Spinal cord (tissue), 10 donors: ENCODE measurements at places on chromosomes 5 and 9. TPM values are rescaled to one million over a fixed set of nuclear protein-coding genes. Genes with fewer than 3 reads are reported as not detected.

- no peak for DNase-seq
These were observed 22.8 kb downstream of the TMEM161B start for GRCh38 chr5:88245893-88246244.

The ARL14EPL gene
- not detected for polyA plus RNA-seq

DNA sequence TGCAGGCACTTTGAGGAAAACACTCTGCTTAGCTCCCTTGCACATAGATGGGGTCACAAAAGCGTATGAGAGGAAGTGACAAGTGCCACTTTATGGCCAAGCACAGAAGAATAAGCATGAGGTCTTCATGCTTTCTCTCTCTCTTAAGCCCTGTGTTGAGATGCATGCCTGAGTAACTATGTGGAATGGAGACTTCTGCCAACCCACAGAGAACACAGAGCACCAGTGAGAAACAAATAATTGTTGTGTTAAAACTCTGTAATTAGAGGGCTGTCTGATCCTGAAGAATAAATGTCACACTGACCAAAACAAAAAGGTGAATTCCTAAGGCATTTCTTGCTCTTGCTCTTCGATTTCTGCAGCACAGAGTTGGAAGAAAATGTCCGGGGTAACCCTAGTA is 488.5 kb downstream of the CTNND2 start:
- peak; percentile 75 for DNase-seq

The PLPP7 gene
- polyA plus RNA-seq, result 12.8 TPM

GRCh38 chr5:181188700-181189362 is 16.2 kb downstream of the TRIM7 start:
- no peak for DNase-seq

The MZB1 gene
- polyA plus RNA-seq, result 0.32 TPM

GRCh38 chr5:109455598-109456096 is 45.9 kb upstream of the PJA2 start:
- DNase-seq, result no peak

The CCL28 gene
- 1.0 TPM for polyA plus RNA-seq

The FAM163B gene
- 29.1 TPM for polyA plus RNA-seq

The NAIF1 gene
- polyA plus RNA-seq, result 11.0 TPM

The HIGD2A gene
- 134 TPM for polyA plus RNA-seq

The PHF24 gene
- 48.6 TPM for polyA plus RNA-seq

The POU5F2 gene
- 0.11 TPM for polyA plus RNA-seq

DNA sequence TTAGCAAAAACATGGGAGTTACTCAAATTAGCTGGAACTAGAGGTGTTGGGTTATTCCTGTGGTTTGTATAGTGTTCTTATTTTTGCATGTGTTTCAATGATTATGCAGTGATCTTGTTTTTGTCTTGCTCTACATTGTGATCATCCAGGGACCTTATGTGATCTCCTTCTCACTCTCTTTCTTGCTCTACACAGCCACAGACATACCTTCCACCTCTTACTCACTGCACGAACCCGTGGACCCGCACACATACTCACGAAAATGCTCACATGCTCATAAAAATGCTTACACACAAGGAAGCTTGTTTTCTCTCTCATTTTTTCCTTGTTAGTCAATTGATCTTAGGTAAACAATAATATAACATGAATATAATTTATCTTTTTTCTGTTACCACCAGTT is 187.1 kb downstream of the KDM4C start:
- DNase-seq, result no peak

The FRRS1L gene
- 86.4 TPM for polyA plus RNA-seq

DNA sequence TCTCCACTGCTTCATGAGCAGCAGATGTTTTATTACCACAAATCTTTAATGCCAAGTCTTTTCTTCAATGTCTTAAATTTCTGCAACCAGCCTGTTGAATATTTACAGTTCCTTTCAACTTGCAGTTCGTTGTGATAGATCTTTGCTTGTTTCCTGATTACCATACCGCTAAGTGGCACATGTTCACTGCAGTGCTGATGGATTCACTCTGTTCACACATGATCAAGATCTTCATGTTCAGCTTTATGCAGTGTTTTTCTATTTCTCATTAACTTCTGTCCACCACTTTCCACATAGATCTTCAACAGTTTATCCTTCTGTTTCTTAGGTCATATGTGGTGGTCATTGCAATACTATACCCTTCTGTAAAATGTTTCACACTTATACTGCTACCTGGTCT is 280.6 kb downstream of the EPB41L4A start:
- DNase-seq, result no peak

- DNase-seq, result no peak
These were observed 890.0 kb upstream of the NUDT12 start for GRCh38 chr5:104452550-104452949.

The TNC gene
- 157 TPM for polyA plus RNA-seq

DNA sequence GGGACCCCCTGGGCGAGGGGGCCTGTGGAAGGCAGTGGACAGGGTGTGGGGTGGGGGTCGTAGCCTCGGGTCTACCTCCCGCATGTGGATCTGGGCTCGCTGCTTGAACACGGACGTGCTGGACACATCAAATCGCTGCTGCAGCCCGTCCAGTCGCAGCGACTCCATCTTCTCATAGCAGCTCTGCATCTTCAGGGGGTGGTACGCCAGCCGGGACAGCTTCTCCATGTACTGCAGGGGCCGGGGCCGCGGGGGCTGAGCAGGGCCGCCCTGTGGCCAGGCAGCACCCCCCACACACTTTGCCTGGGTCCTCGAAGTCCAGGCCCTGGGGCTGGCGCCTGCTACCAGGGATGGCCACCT is 57.6 kb downstream of the LRSAM1 start:
- no peak for DNase-seq

DNA sequence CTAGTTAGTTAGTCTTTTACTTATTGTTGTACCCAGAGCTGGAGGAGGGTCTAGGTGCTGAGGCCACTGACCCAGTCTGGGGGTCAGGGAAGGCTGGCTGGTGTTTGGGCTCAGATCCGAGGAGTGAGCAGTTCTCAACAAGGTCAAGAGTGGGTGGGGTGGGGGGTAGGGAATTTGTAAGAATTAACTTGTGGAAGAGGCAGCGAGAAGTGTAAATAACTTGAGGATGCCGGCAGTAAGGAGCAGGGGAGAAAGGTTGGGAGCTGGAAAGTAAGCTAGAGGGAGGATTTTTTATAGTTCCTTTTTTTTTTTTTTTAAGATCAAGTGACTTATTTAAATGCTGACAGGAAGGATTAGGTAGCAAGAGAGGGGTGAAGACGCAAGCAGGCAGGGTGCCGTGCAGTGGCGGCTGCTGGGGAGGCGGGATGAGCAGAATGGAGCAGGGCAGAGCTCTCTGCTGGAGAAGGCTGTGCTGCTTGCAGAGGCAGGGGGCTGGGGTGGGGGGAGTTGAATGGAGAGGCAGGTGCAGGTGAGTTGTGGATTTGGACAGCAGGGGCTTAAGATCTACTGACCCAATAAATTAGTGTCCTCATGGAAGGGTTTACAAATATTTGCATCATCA is 35.3 kb upstream of the SMIM32 start:
- no peak for DNase-seq

DNA sequence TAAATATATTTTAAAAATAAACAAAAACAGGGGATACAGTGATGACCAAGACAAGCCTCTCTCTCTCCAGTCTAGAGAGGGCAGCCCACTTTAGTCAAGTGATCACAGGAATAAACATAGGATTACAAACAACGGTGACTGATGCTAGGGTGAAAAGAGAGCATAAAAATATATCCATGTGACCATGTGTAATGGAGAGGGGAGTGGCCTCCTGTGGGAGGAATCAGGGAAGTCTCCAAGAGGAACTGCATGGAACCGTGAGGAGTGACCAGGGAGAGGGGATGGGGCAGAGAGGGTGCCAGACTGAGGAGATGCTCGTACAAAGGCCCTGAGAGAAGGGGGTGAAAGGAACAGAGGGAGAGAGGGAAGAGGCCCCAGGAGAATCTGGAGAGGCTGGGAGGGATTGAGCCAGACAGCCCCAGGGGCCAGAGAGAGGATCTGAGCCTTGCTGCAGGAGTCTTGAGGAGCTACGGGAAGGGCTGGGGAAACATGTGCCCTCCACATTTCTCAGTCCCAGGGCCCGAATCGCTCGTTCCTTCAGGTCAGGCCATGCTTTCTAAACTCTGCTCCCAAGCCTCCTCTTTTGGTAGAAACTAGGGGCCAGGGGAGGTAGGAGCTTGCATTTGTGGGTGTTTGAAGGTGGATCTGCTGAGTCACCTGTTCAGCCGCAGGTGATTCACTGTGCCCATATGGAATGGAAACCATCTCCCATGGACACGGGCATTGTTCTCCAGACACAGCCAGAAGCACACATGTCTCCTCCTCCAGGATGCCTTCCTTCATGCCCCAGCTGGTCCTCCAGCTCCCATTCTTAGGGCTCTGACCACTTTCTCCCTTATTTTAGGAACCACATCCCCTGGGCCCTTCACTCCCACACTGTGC is 63.8 kb downstream of the PAX5 start:
- no peak for DNase-seq

DNA sequence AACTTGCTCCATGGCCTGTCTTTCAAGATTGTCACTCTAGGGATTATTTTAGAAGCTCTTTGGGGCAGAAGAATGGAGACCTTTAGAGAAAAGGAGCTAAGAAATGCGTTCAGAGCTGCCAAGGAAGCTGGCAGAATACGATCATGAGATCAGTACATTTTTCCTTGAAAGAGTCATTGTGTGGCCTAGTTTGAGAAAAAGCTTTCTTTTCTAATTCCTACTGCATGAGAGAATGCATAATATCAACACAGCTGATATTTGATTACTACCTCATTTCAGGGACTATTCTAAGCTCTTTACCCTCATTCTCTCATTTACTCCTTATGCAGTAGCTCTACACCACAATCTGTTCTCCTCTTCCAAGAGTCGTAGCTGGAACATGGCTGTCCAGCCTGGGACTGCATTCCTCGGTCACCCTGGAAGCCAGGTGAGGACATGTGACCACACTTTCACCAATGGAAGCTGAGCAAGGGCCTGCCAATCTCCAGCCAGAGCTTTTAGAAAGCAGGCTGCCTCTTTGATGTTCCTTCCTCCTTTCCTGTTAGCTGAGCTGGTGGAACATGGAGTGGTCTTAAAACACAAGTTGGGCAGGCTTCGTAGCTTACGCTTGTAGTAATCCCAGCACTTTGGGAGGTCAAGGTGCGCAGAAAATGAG is 99.3 kb upstream of the LHFPL2 start:
- peak; percentile 81 for DNase-seq

DNA sequence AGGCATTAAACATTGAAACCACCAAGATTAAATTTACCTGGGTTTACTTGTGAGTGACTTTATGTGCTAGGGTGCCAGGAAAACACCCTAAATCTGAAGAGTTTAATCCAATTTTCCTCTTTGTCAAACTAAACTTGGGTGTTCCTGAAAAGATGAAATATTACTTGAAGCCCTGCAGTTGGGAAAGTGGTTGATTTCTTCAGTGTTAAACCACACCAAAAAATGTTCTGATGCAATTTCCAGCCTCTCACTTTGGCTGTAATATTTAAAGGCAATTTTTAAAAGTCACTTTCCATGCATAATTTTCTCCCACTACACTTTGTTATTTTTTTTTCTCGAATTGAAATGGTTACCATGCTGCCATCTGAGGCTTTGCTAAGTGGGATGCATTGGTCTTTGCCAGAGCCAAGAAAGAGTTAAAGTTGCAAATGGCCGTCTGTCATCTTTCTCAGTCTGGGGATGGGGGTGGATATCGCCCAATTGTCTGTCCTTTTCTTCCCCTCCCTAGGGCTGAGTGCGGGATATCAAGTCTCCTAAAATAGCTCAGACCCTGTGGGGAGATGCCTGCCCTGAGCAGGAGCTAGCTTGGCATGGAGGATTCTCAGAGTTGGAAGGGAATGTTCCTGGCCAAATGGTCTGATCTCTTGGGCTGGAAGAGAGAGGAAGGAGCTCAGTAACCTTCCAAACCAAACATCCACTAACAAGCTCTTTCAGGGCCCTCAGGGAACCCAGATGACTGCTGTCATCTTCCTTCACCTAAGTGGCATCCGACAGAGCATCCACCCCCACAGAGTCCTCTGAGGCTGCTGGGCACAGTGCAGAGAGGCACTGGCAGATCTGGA is 13.6 kb upstream of the SHB start:
- DNase-seq, result no peak

- DNase-seq, result no peak
These were observed 52.0 kb upstream of the KCNIP1 start for GRCh38 chr5:170451747-170452365.

DNA sequence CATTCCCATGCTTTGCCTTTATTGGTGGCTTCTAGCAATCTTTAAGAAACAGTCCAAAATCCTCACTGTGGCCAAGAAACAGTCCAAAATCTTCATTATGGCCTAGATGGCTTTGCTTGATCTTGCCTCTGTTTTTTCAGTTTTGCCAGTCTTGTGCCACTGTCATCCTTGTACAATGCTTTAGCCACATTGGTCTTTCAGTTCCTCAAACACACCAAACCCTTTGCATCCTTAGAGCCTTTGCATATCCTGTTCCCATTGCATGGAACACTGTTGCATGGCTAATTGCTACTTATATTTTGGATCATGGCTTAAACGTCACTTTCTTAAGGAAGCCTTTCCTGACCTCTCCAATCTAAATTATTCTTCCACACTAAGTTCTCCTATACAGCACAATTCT is 22.1 kb downstream of the MRRF start:
- DNase-seq, result no peak

The IL3 gene
- not detected for polyA plus RNA-seq

The KIAA0825 gene
- 4.1 TPM for polyA plus RNA-seq

DNA sequence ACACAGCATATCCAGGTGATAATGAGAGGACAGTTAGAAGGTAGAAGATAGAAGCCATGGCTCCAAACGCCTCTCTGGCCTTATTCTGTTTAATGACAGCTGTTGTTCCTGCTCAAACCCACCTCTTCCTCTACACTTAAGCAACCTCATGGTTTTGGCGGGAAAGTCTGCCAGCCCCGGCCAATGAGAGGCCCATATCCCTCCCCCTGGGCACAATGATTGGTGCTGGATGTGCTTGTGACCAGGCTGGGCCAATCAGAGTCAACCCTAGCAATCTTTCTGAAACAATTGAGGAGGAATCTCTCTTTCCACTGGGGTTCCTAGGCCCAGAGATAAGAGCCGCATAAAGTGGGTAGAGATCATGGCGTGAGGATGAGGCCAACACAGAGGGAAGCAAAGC is 4.8 kb upstream of the GFI1B start:
- DNase-seq, result no peak

The TAF11L5 gene
- polyA plus RNA-seq, result not detected

The HAND1 gene
- polyA plus RNA-seq, result not detected

The GARIN3 gene
- polyA plus RNA-seq, result not detected

- no peak for DNase-seq
These were observed 64.2 kb upstream of the IRX1 start for GRCh38 chr5:3531320-3531986.

- DNase-seq, result peak; percentile 26
These were observed 6.5 kb upstream of the RICTOR start for GRCh38 chr5:39080597-39081204.
